ENCODE measurements at places on chromosomes 6 and 20.

- no peak for DNase-seq
These were observed 229.0 kb downstream of the ZMYND8 start for GRCh38 chr20:47127546-47127945.

GRCh38 chr20:61835301-61835700, 230.4 kb downstream of the TAF4 start:
- no peak for DNase-seq

- DNase-seq: no peak
These were observed 16.6 kb upstream of the TRIM27 start for GRCh38 chr6:28940294-28940857.

DNA sequence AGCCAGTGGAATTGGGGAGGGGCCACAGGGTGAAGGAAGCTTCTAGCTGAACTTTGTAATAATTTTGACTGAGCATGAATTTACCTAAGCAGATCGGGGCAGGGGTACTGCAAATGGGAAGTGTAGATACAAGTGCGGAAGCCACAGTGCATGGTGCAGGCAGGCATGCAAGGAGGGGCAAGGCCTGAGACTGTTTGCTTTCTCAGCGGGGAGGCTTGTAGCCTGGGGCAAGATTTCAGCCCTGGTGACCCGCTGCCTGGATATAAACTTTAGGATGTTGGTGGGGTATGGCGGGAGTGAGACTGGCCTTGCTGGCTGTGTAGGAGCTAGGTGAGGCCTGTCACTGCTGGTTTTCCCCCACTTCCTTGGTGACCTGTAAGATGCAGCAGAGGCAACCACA, 266.4 kb upstream of the PREP start:
- DNase-seq: no peak

GRCh38 chr6:39402239-39402751, 79.8 kb upstream of the KCNK16 start:
- no peak for DNase-seq

- peak; percentile 45 for DNase-seq
These were observed 595 bp downstream of the FBXO5 start for GRCh38 chr6:152981989-152982903.

GRCh38 chr6:4736371-4736873, 39.8 kb upstream of the CDYL start:
- DNase-seq: no peak
